ENCODE measurements at places on chromosomes 7 and 10. TPM values are rescaled to one million over a fixed set of nuclear protein-coding genes. Genes with fewer than 3 reads are reported as not detected.
A peak's percentile ranks its signal among the peaks of the same experiment; 100 is the strongest.

DNA sequence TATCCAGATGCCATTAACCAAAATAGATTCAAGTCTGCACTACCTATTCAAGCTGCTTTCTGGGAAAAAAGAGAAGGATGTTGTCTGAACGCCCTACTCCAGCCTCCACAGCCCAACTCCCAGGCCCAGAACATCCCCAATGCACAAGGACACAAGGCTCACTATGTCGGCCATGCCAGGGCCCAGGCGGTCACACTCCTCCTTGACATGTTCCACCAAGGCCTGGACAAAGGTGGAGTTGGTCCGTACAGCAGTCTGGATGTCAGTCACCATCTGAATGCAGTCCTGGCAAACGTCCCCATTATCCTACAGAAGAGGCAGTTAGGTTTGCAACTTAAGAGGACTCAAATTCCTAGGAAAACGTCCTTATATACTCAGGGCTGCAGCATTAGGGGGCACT lies 23.2 kb downstream of the PSAP start:
- H3K27ac ChIP-seq: no peak overlapping the region
- H3K36me3 ChIP-seq: peaks cover 90% of the 10 kb centered on the region
- no peaks in the 10 kb centered on the region for H3K27me3 ChIP-seq
- H3K4me3 ChIP-seq: no peak overlapping the region
- H3K4me1 ChIP-seq: peaks cover 11% of the 10 kb centered on the region

GRCh38 chr7:132106491-132106890 lies 469.8 kb downstream of the PLXNA4 start:
- no peaks in the 10 kb centered on the region for H3K36me3 ChIP-seq
- no peak overlapping the region for H3K27ac ChIP-seq
- no peak overlapping the region for H3K4me3 ChIP-seq

- H3K27me3 ChIP-seq: peaks cover 85% of the 10 kb centered on the region
- H3K36me3 ChIP-seq: no peaks in the 10 kb centered on the region
- no peak overlapping the region for H3K27ac ChIP-seq
- peaks cover 38% of the 10 kb centered on the region for H3K4me1 ChIP-seq
- peak; percentile 59 for DNase-seq
These were observed 2.9 kb downstream of the IGF2BP3 start for GRCh38 chr7:23467291-23467805.

GRCh38 chr10:90591629-90592028 lies 266.2 kb downstream of the HTR7 start:
- peaks cover 16% of the 10 kb centered on the region for H3K4me1 ChIP-seq
- DNase-seq: no peak
- H3K4me3 ChIP-seq: no peak overlapping the region
- no peaks in the 10 kb centered on the region for H3K36me3 ChIP-seq

- H3K4me1 ChIP-seq: peaks cover 44% of the 10 kb centered on the region
- peaks cover 12% of the 10 kb centered on the region for H3K36me3 ChIP-seq
- no peak for DNase-seq
- no peaks in the 10 kb centered on the region for H3K27me3 ChIP-seq
- H3K27ac ChIP-seq: peak overlapping the region; percentile 63
These were observed 17.4 kb downstream of the ESYT2 start for GRCh38 chr7:158811894-158812293.

DNA sequence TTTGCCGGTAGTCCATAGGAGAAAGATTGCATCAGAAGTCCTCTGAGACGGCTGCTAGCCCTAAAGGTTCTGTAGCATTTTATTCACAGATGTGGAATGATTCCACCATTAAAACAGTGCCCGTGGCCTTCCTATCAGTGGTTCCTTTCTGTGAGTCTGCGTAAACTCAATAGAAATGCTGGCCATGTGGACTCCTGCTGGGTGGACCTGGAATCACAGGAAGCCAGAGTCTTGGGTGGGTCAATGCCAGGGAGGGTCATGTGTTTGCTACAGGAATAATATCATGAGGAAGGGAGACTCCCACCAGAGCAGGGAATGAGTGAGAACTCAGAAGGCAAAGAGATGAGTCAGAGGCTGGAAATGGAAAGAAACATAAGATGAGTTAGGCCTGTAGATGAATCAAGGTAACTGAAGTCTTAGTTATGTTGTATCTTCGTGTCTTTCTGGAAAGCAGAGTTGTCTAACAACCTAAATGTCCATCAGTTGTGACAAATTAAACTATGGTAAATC lies 410.4 kb upstream of the AUTS2 start:
- no peaks in the 10 kb centered on the region for H3K36me3 ChIP-seq
- no peak overlapping the region for H3K27ac ChIP-seq
- H3K4me1 ChIP-seq: no peaks in the 10 kb centered on the region
- no peak for DNase-seq
- H3K27me3 ChIP-seq: no peaks in the 10 kb centered on the region

DNA sequence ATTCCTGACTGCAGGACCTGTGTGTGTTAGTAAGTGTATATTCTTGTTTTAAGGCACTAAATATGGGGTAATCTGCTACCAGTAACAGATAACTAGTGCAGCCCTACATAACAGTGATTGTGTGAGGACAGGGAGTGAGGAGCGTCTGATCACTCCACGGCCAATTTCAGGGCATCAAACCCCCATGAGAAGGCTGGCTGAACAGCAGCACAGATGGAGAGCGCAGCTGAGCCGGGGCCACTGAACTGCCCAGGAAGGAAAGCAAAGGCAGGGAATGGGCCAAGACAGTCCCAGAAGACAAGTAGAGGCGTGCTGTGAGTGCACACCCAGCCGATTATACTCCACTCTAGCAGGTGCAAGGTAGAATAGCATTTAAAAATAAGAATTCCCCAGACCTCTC lies 157.1 kb upstream of the CHST15 start:
- H3K27ac ChIP-seq: peak overlapping the region; percentile 12
- H3K36me3 ChIP-seq: no peaks in the 10 kb centered on the region
- no peak overlapping the region for H3K4me3 ChIP-seq
- peaks cover 16% of the 10 kb centered on the region for H3K4me1 ChIP-seq
- no peaks in the 10 kb centered on the region for H3K27me3 ChIP-seq
- DNase-seq: peak; percentile 15

DNA sequence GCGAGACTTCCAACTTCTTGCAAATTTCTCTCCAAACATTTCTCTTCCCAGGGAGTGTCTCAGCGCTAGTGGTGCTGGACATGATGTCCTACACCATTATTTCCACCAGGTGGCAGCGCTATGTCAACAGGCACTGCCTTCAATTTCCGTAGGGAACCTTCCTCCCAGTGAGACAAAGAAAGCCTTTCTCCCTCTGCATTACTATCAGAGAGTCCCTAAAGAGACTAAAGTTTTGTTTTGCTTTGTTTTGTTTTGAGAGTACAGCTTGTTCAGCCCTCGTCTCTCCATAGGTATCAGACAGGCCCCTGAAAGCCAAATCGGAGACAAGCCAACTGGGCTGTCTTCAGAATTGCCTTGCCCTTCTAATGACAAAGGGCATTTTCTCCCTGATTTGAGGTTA lies 44.2 kb upstream of the GGCT start:
- H3K27me3 ChIP-seq: no peaks in the 10 kb centered on the region
- peak; percentile 77 for DNase-seq
- no peak overlapping the region for H3K27ac ChIP-seq
- no peak overlapping the region for H3K4me3 ChIP-seq
- H3K36me3 ChIP-seq: peaks cover 29% of the 10 kb centered on the region
- H3K4me1 ChIP-seq: peaks cover 12% of the 10 kb centered on the region

The TRIM50 gene
- total RNA-seq: 10.8 TPM

The ECHDC3 gene
- 67.5 TPM for total RNA-seq

The SCART1 gene
- total RNA-seq: 8.1 TPM

DNA sequence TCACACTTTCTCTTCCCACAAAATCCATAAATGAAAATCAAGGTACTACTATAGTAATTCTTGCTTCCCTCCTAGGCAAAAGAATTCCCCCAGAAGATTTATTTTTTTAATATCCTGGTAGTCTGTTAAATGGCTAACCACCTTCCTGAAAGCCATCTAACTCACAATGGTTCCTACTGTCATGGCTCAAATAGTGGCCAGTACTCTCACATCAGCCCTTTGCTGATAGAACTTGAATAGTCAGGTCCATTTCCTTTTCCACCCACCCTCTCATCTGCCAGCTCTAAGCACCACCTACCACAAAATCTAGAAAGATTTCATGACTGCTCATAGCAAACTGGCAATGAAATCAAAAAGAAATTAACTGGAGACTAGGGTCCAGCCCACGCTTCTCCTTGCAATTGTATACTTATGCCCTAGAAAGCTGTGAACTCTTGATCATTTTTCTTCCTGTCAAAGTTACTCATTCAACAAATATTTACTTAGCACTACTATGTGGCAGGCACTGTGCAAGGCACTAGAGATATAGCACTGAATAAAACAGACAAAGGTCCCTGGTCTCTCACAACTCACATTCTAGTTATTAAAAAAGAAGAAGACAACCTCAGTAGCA lies 60.4 kb downstream of the ARMH3 start:
- no peak for DNase-seq
- peaks cover 66% of the 10 kb centered on the region for H3K36me3 ChIP-seq
- H3K4me1 ChIP-seq: peaks cover 17% of the 10 kb centered on the region
- no peak overlapping the region for H3K4me3 ChIP-seq
- no peaks in the 10 kb centered on the region for H3K27me3 ChIP-seq

- DNase-seq: no peak
- no peak overlapping the region for H3K27ac ChIP-seq
- H3K4me3 ChIP-seq: no peak overlapping the region
- H3K36me3 ChIP-seq: no peaks in the 10 kb centered on the region
- no peaks in the 10 kb centered on the region for H3K27me3 ChIP-seq
These were observed 81.5 kb downstream of the LYZL1 start for GRCh38 chr10:29370097-29371092.

DNA sequence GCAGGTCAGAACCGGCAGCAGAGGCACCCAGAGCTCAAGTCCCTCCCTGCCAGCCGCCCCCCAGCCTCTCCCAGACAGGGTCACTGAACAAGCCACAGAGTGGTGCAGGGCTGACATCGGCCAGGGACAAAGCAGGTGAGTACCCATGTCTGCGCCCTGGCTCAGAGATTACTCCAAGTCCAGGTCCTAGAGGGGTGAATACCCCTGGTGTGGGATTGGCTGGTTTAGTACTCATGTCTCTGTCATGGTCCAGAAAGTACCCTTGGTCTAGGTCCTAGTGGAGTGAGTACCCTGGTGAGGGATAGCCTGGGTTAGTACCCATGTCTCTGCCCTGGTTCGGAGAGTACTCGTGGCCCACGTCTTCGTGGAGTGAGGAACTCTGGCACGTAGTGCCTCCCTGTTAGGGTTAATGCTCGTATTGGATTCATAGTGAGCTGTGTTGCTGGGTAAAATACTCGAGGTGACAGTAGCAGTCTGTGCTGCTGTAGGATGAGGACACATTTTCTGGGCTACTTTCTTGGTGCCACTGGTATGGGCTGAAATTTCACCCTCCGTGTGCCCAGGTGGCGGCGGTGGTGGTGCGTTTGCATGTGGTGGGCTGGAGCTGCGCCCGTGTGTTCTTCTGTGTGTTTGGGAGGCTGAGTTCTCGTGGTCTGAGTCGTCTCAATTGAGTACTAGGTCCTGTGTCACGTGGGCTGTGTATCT lies 25.5 kb upstream of the KNDC1 start:
- H3K36me3 ChIP-seq: no peaks in the 10 kb centered on the region
- no peaks in the 10 kb centered on the region for H3K4me1 ChIP-seq
- no peaks in the 10 kb centered on the region for H3K27me3 ChIP-seq
- no peak overlapping the region for H3K4me3 ChIP-seq

The C10orf53 gene
- not detected for total RNA-seq

GRCh38 chr10:71138166-71138830 lies 74.1 kb upstream of the UNC5B start:
- no peaks in the 10 kb centered on the region for H3K27me3 ChIP-seq
- H3K4me1 ChIP-seq: no peaks in the 10 kb centered on the region
- peak; percentile 33 for DNase-seq
- H3K36me3 ChIP-seq: no peaks in the 10 kb centered on the region
- no peak overlapping the region for H3K27ac ChIP-seq
- no peak overlapping the region for H3K4me3 ChIP-seq

The HABP2 gene
- 2.0 TPM for total RNA-seq

DNA sequence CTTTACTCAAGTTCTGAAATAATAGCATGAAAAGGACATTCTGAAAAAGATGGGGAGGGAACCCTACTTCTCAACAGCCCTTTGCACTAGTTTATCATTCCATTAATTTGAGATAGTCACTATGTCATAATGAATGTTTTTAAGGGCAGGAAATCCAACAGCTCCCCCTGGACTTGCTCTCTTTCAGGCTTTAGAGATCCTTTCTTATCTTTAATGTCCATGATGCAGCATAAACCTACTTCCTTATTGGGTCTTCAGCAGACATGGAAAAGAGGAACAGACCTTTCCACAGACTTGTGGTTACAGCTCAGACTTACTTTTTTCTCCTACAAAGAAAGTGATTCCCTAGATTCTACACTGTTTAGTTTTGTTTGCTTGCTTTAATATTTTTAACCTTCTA lies 87.3 kb downstream of the IDE start:
- no peak overlapping the region for H3K4me3 ChIP-seq
- no peak overlapping the region for H3K27ac ChIP-seq
- H3K27me3 ChIP-seq: no peaks in the 10 kb centered on the region

All from stomach (tissue), 19 donors.